Activated CD4-positive, alpha-beta T cell treated with anti-CD3 and anti-CD28 coated beads, Interleukin-2, Interleukin-6, amounts not matched to agents 100 ng/mL and 50 ng/mL, durations not matched to agents 16 hours and 8 hours (primary cell): ENCODE measurements at places on chromosomes 6 and 20.

- DNase-seq: peak; percentile 70
Measured at GRCh38 chr6:45835721-45836437, 179.8 kb downstream of the CLIC5 start.

- DNase-seq: no peak
Measured at GRCh38 chr6:112802144-112802543, 455.0 kb downstream of the RFPL4B start.

- DNase-seq: peak; percentile 59
Measured at GRCh38 chr20:43448748-43449535, 8.8 kb upstream of the SRSF6 start.

GRCh38 chr20:63979557-63980316 is at the start of gene SAMD10:
SAMD10 (minus strand) TSS chr20:63979642; CDS start chr20:63979467, 175 bp downstream.
- DNase-seq: peak; percentile 82

- DNase-seq: no peak
Measured at GRCh38 chr6:121435444-121436069, at the start of gene GJA1. GJA1 (plus strand) TSS chr6:121435646; CDS start chr6:121446848, 11,202 bp downstream.

DNA sequence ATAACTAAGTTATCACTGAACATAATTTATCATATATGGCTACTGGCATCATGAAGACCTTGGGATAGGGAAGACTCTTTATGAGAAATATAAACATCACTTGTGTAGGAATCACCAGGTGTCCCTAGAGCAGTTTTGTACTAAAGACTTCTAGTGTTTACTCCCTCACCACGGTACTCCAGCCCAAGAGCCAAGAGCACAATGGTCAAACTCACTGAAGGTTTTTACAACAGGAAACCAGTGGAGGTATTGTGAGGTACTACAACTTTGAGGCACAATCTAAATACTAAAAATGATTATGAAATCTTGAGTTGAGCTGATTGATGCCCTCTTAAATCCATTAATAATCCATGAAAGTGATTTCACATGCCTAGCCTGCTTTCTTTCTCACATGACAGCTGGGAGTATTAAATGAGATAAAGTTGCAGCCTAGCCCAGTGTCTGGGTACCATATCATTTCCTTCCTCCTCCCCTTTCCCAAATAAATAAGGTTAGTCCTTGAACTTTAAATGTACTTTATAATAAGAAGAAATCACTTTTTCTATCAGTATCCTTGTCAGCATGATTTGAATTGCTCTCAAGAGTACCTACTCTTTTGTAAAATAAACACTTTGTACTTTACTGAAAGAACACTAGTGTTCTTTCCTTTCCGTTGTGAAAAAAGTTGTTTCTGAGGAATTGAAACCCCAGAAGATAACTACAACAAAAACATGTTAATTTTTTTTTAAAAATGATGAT is 26.5 kb downstream of the GLO1 start:
- no peak for DNase-seq

- no peak for DNase-seq
Measured at GRCh38 chr20:50887576-50887975, 43.7 kb downstream of the ADNP start.

DNA sequence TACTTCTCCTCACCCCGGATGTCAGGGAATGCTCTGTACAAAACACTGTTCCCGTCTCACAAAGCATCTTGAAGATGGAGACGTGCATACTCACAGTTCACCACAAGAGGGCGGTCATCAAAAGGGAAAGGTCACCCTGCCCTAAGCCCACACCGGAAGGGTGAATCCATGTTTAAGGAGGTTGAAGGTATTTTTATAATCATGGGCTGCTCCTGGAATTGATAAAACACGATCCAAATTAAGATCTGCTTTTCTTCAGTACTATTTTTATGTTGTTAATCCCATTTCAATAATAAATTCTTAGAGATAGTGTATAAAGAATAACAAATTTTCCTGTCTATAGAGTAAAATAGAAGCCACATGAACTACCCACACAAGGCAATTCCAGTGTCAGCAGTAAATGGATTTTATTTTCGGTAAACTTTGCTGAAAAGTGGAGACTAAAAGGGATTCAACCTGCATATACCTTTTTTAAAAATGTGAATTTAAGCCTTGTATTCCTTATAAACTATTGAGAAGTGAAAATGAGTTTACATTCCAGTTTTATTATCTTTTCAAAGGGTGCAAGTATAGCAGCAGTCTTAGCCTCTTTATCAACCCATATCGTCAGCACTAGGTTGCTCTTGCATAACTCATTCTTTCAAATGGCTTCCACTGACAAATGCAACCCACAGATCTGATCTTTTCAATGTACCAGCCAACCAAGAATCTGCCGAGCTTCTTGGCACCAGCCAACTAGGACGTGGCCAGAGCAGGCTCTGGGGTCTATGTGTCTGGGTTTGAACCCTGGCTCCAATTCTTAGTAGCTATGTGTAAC is 79.7 kb upstream of the MBOAT1 start:
- peak; percentile 83 for DNase-seq

GRCh38 chr6:127173156-127173940 is 54.9 kb downstream of the RSPO3 start:
- DNase-seq: no peak

DNA sequence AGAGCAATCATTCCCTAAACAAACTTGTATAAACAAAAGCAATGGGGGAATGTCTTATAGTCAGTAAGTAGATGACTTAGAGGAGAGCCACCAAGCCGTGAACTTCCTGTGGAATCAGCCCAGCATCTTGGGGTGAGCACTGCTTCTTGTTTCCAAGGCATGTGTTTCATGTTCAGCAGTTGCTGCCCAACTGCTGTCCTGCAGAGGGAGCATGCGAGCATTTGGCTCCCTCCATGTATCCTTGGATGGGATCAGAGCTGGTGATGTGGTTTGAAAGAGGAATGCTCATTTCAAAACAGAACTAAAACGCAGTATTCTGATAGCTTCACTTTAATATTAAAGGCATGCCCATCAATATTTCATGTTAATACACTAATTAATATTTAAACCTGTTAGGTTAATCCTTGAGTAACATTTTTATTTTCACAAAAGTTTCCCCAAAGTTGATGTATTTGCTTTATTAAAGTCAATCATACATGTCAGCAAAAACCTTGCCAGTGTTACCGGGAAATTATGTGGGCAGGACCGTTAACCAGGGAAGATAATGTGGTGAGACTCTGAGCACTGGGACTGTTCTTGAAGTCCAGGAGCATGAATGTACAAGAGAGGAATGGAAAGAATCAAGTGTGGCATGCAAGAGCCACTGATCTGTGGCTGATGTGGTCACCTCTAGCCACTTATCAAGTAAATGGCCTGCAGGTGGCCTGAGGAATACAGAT is 172.1 kb upstream of the GGTLC1 start:
- peak; percentile 23 for DNase-seq

- no peak for DNase-seq
Measured at GRCh38 chr6:37160922-37161778, 8.8 kb upstream of the PIM1 start.

GRCh38 chr6:160945516-160946177 is 45.9 kb upstream of the MAP3K4 start:
- no peak for DNase-seq
